ENCODE measurements at places on chromosomes 11 and 22.
A peak's percentile ranks its signal among the peaks of the same experiment; 100 is the strongest.

GRCh38 chr11:33064866-33065265 lies 25.5 kb downstream of the TCP11L1 start:
- DNase-seq = no peak

- no peak for DNase-seq
These were observed 3.7 kb upstream of the COMT start for GRCh38 chr22:19937616-19938473.

GRCh38 chr11:94747146-94747545 lies 21.0 kb upstream of the AMOTL1 start:
- peak; percentile 21 for DNase-seq

DNA sequence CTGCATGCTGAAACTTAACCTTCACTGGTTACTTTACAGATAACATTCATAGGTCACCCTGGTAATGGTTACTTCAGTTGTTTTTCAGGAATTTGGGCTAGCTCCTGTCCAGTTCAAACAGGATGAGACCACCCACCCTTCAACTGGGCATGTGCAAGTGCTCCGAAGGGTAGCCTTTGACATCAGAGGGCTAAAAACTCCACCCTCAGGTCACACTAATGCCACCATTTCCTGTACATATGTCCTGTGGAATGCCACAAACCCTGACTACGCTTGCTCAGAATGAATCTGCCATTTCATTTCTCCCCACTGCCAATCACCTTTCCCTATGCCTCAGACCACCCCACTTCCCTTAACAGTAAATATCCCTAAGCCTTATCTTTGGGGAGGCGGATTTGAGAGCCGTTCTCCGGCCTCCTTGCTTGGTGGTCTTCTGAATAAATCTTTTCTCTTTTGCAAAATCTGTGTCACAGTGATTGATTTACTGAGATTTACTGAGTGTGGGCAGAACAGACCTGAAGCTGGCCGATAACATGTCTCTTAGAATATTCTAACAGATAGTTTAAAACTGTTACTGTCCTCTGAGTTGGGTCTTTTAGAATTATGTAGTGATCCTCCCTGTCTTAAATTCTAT lies 25.4 kb upstream of the FXYD2 start:
- DNase-seq = no peak

- no peak for DNase-seq
These were observed 41.3 kb upstream of the TUB start for GRCh38 chr11:8039530-8040260.

GRCh38 chr22:39932918-39933649 lies 27.1 kb upstream of the TMA7B start:
- no peak for DNase-seq

DNA sequence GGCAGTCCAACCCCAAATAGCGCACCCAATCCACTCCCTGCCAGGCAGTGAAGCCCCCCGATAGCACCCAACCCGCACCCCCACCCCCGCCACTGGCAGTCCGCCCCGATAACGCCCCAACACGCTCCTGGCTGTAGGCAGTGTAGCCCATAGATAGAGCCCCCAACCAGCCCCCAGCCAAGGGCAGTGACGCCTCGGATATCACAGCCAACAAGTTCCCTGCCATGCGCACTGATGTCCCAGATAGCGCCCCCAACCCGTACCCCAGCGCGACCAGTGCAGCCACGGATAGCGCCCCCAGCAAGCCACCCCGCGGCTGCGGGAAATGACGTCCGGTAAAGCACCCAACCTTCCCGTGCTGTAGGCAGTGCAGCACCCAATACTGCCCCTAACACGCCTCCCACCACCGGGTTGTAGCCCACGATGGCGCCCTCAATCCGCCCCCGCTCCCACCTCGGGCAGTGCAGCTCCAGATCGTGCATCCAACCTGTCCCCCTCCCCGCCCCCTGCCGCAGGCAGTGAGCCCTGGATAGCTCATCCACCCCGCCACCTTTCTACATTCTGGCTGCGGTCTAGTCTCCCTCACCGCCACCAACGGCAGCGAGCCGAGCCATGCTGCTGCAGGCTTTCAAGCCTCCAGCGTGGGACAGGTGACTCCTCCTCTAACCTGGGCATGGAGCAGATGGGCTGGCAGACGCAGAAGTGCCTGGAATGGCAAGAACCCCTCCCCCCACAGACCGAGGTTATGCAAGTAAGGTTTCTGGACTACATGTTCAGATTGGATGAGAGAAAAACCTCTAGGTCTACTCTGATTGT lies 625 bp downstream of the RFPL2 start:
- no peak for DNase-seq

- DNase-seq = no peak
These were observed 1.3 kb downstream of the TBRG1 start for GRCh38 chr11:124623861-124624525.

DNA sequence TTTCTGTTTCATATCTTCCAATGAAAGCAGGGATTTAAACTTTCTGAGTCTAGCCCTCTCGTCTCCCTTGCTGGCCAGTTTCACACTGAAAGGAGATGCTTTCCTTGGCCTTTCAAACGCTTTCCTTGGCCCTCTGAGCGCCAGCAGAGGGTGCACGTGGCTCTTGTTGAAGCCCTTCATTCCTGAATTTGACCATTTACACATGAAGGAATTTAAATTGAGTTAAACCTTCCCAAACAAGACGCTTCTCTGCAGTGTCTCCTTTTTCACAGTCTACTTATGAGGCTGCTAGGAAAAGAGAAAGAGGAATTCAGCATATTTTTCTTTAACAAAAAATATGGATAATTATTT lies 21.6 kb downstream of the NNMT start:
- no peak for DNase-seq

DNA sequence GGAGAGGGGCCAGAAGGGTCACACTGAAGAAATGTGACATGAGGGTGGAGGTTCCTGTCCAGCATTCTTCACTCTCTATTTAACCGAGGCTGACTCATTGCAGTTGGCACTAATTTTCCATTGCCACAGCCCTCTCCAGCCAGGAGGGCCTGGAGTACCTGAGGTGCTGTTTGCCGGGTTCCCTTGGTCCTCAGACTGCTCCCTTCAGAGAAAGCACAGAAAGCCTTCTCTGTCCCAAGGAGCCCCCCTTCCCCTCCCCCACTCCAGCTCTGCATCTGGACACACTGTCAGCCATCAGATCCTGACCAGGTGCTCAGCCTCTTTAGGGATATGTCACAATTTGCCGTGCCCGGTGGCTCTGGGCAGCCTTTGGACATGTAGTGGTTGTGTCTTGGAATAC lies 3.2 kb upstream of the C11orf91 start:
- DNase-seq = no peak

DNA sequence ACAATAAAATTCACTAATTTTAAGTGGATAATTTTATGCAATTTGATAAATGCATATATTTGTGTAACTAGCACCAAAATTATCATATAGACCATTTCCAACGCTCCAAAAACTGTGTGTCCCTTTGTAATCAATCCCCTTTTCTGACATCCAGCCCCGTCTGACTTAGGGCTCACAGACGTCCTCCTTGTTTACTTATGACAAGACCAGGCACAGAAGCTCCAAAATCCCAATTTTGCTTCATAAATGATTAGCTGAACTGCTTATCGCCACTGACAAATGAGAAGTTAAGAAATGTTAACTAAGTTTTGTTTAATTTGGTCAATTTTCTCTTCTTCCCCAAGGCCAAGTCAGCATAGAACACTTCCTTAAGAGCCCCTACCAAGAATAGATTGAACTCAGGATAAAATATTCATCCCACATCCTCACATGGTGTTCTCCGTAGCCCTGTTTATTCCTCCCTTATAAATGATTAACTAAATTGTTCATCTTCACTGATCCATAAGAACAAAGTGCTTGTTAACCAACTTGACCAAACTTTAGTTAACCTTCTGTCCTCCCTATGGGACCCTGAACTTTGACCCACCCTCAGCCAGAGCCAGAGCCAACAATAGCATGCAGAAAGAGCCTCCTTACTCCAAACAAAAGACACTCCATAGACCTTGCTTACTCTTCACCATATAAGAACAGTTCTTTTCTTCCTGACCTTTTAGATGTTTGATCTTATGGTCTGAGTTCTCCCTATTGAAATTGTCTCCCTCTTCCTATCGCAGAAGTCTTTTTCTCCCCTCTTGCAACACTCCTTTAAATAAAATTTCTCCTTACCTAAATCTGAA lies 30.8 kb upstream of the GLYAT start:
- DNase-seq = no peak

- DNase-seq = no peak
These were observed 18.9 kb upstream of the THY1 start for GRCh38 chr11:119441898-119442243.

DNA sequence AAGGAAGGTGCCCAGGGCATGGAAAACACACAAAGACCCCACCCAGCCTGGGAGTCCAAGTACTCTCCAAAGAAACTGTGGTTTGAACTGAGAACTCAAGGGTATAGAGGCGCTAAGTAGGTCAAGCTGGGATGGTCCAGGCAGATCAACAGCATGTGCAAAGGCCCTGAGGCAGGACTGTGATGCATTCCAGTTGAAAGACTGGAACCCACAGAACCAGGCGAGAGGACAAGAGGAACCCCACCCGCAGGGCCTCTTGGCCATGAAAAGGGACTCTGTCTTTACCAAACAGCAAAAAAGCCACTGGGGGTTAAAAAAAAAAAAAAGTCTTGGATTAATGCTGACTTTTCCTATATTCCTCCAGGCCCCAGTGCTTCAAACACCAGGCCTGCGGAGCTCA lies 14.3 kb downstream of the CARD10 start:
- DNase-seq = no peak

GRCh38 chr22:49561338-49561737 lies 266.3 kb downstream of the BRD1 start:
- DNase-seq = no peak
